Kidney (tissue), 22 donors: ENCODE measurements at places on chromosomes 6 and 20. TPM values are rescaled to one million over a fixed set of nuclear protein-coding genes. Genes with fewer than 3 reads are reported as not detected.
A peak's percentile ranks its signal among the peaks of the same experiment; 100 is the strongest.

DNA sequence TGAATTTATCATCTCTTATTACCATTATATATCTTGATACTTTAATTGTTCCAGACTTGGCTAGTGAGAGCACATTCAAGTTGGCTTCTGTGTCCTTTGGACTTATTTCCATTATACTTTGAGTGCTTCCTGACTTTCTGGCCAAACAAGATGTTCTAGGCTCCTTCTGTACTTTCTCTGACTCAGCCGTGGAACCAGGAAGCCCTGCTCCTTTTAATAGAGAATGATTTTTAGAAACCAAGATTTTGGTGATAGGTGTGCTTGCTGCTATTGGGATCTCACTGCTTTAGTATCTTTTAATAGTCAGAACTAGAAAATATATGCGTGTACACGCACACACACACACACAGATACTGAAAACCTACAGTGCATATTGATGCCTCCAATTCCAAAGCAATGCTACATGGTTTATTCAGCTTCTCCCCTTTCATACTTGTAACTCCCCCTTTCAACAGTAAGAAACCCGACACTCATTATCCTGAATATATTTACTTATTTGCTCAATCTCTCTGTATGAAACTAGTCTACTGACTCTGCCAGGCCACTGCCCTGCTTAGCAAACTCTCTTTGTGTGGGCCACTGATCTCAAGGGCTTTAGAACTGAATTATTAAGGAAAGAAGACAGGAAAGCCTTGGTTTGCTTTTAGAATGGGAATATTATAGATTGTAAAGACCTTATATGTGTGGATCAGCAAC, 42.7 kb upstream of the EZR start:
- no peaks in the 10 kb centered on the region for H3K27me3 ChIP-seq
- no peaks in the 10 kb centered on the region for H3K36me3 ChIP-seq
- H3K4me3 ChIP-seq: no peak overlapping the region
- no peaks in the 10 kb centered on the region for H3K4me1 ChIP-seq
- no peak for DNase-seq

DNA sequence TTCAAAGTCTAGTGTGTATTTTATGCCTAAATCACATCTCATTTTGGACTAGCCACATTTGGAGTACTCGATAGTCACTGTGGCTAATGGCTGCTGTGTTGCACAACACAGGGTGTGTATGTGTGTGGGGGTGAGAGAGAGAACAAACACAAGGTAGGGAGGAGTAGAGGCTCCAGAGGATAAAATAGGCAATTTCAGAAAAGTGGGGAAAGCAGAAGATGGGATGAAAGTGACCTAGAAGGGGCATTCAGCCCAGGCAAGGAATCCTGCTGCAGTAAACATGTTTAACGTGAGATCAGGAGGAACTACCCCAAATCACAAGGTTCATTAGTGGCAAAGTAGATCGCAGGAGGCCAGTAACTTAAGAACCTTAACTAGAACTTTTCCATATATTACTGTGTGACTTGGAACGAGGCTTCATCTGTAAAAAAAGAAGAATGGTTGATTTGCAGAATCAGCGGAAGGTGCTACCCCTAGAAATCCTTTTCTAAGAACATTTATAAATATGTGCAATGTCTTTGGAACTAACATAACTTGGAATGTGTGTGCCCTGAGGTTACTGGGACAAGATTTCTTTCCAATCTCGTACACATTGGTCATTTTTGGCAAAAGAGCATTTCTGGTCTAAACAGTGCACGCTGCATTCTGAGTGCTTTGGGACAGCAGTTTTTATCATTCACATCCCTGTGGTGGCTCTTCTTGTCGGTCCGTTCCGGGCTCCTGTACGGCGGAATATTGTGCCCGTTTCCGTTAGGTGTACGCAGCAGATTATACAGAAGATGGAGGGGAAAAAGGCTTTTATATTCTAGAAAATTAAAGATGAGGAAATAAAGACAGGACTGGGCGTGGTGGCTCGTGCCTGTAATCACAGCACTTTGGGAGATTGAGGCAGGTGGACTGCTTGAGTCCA, 2.6 kb downstream of the DUSP22 start:
- no peaks in the 10 kb centered on the region for H3K27me3 ChIP-seq
- no peaks in the 10 kb centered on the region for H3K4me1 ChIP-seq
- H3K27ac ChIP-seq: no peak overlapping the region
- no peaks in the 10 kb centered on the region for H3K36me3 ChIP-seq

DNA sequence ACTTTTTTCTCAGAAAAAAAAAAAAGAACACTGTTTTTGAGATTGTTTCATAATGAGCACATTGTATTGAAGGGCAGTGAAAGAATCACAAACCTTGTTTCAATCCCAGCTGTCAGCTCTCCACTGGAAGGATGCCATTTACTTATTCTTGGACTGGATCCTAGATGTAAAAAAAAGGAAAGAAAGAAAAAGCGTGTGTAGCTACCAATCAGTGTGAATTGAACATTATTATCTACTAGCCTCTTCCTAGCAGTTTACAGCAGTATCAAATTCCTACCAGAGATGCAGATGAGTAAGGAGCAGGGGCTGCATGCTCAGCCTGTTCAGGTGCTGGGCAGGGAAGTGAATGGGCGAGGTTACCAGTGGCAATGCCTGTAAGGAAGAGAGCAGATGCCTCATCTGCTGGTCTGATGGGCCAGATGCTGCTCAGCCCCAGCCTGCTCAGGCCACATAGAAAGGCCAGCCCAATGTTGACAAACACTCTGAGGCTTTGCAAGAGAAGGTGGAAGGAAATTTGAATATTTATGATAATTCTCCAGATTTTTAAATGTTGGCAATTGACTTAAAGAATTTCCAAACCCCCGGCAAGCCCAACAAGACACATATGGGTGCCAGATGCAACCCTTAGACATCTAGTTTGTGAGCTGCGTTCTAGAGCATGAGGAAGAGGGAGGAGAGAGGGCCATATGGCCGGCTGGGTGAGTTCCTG, 189.5 kb downstream of the IBTK start:
- H3K36me3 ChIP-seq: no peaks in the 10 kb centered on the region
- no peak for DNase-seq
- H3K4me3 ChIP-seq: no peak overlapping the region
- H3K4me1 ChIP-seq: no peaks in the 10 kb centered on the region

GRCh38 chr20:25991051-25991755, 294.6 kb upstream of the ZNF337 start:
- no peak overlapping the region for H3K27ac ChIP-seq
- H3K4me1 ChIP-seq: no peaks in the 10 kb centered on the region

DNA sequence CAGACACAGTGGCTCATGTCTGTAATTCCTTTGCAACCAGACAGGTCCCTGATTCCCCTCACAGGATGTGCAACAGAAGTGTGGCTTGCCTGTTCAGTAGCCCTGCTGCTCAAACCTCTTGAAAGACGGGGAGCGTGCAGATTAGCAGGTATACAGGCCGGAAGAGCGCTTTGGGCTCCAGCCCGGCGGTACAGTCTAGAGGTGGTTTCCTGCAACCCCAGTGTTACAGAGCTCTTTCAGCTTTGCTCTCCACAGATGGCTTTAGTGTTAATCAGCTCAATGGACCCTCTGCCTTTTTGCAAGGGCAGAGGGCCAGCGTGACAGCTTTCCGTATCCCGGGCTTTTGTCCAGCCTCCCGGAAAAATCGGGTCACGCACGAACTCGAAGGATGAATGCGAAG, 67.2 kb upstream of the TNFRSF21 start:
- H3K4me1 ChIP-seq: no peaks in the 10 kb centered on the region
- no peak overlapping the region for H3K4me3 ChIP-seq
- H3K27ac ChIP-seq: no peak overlapping the region
- no peaks in the 10 kb centered on the region for H3K27me3 ChIP-seq

DNA sequence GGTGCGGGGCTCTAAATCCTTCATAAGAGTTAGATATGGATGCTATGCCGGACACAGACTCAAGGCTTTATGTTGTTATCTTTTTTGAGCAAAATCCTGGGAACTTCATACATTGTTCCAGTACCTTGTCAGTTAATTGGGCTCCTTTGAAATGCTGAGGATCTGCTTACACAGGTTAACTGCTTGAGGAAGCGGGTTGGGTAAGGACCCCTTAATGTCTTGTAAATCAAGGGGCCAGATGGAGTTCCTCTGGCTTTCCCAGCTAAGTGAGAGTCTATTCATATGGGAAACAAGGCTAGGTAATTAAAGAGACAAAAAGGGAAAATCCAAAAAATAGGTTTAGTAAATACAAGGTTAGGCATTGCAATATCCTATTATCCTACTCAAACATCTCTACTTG, 141.5 kb downstream of the OR2B2 start:
- no peaks in the 10 kb centered on the region for H3K36me3 ChIP-seq
- H3K27ac ChIP-seq: no peak overlapping the region
- H3K27me3 ChIP-seq: peaks cover 2% of the 10 kb centered on the region
- no peak for DNase-seq

GRCh38 chr6:17405944-17406245, 12.5 kb downstream of the CAP2 start:
- H3K4me3 ChIP-seq: no peak overlapping the region
- H3K27ac ChIP-seq: peak overlapping the region; percentile 47
- H3K4me1 ChIP-seq: no peaks in the 10 kb centered on the region
- no peak for DNase-seq
- no peaks in the 10 kb centered on the region for H3K27me3 ChIP-seq
- no peaks in the 10 kb centered on the region for H3K36me3 ChIP-seq

GRCh38 chr6:15864038-15864707, 201.3 kb upstream of the DTNBP1 start:
- no peaks in the 10 kb centered on the region for H3K27me3 ChIP-seq
- no peak overlapping the region for H3K27ac ChIP-seq
- DNase-seq: no peak
- no peak overlapping the region for H3K4me3 ChIP-seq
- no peaks in the 10 kb centered on the region for H3K36me3 ChIP-seq

DNA sequence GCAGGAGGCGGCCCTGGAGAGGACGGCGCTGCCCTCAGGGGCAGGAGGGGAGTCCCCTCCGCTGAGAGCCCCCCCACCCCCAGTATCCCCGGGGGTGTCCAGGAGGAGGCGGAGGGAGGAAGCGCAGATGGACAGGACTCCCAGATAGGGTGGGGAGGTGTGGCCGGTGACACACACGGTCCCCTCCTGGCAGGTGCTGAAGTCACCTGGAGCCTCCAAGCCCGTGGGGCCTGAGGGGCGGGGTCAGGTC, 1.4 kb downstream of the STMN3 start:
- H3K4me3 ChIP-seq: no peak overlapping the region
- no peaks in the 10 kb centered on the region for H3K27me3 ChIP-seq
- H3K27ac ChIP-seq: no peak overlapping the region
- no peaks in the 10 kb centered on the region for H3K36me3 ChIP-seq

GRCh38 chr6:378090-378957, 13.2 kb upstream of the IRF4 start:
- no peaks in the 10 kb centered on the region for H3K27me3 ChIP-seq
- peak; percentile 45 for DNase-seq
- no peak overlapping the region for H3K4me3 ChIP-seq
- H3K4me1 ChIP-seq: no peaks in the 10 kb centered on the region
- no peaks in the 10 kb centered on the region for H3K36me3 ChIP-seq

DNA sequence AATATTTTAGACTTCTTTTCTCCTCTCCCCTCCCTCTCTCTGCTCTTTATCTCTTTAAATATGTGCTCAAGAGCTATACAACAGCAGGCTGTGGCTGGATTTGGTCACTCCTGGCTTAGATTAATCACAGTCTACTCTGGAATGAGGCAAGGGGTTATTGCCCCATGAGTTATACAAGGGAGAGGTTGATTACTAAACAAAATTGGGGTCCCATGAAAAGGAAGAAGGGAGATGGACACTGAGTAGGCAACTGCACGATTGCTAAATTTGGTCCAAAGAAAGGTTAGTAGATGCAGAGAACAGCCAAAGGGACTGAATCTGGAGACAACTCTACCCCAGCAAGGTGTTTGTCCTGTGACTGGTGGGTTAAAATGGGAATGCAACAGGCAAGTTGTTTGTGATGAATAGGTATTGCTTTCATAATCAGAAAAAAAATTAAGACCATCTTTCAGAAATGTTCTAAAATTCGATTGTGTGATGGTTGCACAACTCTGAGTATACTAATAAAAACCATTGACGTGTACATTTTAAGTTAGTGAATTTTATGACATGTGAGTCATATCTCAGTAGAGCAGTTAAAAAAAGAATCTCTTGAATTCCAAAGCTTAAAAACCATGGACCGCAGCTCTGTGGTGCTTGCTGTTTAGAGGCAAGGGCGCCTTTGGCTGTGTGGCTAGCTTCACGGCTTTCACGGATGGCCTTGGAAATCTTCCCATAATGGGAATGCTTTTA, 57.1 kb downstream of the KIZ start:
- H3K27me3 ChIP-seq: no peaks in the 10 kb centered on the region
- no peaks in the 10 kb centered on the region for H3K4me1 ChIP-seq
- no peak overlapping the region for H3K4me3 ChIP-seq
- peak overlapping the region; percentile 13 for H3K27ac ChIP-seq
- no peaks in the 10 kb centered on the region for H3K36me3 ChIP-seq

DNA sequence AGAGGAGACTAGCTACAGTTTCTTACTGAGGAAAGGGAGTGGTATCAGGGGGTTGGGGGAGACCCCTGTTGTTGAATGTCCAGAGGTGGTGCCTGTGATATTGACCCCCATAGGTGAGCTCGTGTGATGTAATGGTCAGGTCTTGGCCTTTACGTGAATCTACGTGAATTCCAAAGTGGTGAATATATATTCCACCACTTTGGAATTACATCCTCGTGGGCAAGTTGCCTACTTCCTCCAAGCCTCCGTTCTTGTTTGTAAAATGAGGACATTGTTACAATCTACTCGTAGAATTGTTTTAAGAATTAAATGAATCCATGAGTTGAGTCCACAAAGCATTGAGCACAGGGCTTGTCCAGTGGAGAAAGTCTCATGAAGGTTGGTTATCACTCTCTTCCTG, 47.3 kb downstream of the TSHZ2 start:
- H3K4me3 ChIP-seq: no peak overlapping the region
- no peak for DNase-seq
- H3K4me1 ChIP-seq: peaks cover 2% of the 10 kb centered on the region
- H3K36me3 ChIP-seq: no peaks in the 10 kb centered on the region

GRCh38 chr6:3813150-3813780, 35.9 kb upstream of the FAM50B start:
- peak; percentile 69 for DNase-seq
- no peaks in the 10 kb centered on the region for H3K4me1 ChIP-seq
- H3K27ac ChIP-seq: no peak overlapping the region
- H3K4me3 ChIP-seq: no peak overlapping the region

GRCh38 chr6:53581173-53581773, 36.4 kb upstream of the GCLC start:
- no peak overlapping the region for H3K4me3 ChIP-seq
- peak; percentile 16 for DNase-seq
- H3K4me1 ChIP-seq: no peaks in the 10 kb centered on the region
- H3K27me3 ChIP-seq: no peaks in the 10 kb centered on the region
- H3K36me3 ChIP-seq: no peaks in the 10 kb centered on the region
- no peak overlapping the region for H3K27ac ChIP-seq

GRCh38 chr6:150328744-150329405, 39.9 kb upstream of the IYD start:
- no peaks in the 10 kb centered on the region for H3K4me1 ChIP-seq
- no peak overlapping the region for H3K27ac ChIP-seq
- DNase-seq: no peak

GRCh38 chr20:59331721-59332329, 31.4 kb downstream of the EDN3 start:
- no peaks in the 10 kb centered on the region for H3K36me3 ChIP-seq
- no peak overlapping the region for H3K27ac ChIP-seq
- no peak for DNase-seq
- H3K4me3 ChIP-seq: no peak overlapping the region
- H3K4me1 ChIP-seq: no peaks in the 10 kb centered on the region

The GABRR1 gene
- total RNA-seq: not detected

The FNDC11 gene
- total RNA-seq: 1.6 TPM

The CAPN11 gene
- 2.3 TPM for total RNA-seq

The SLCO4A1 gene
- 80.3 TPM for total RNA-seq

The NRSN1 gene
- not detected for total RNA-seq

The LRRN4 gene
- 89.3 TPM for total RNA-seq

The WFDC12 gene
- total RNA-seq: 1.4 TPM

The TBC1D32 gene
- total RNA-seq: 12.4 TPM

The PTPN1 gene
- 80.4 TPM for total RNA-seq

The SLA2 gene
- 1.5 TPM for total RNA-seq

The C6orf141 gene
- total RNA-seq: 2.2 TPM

The STXBP5 gene
- 13.6 TPM for total RNA-seq

The OPRM1 gene
- total RNA-seq: not detected

The NELFCD gene
- total RNA-seq: 50.2 TPM
